ENCODE measurements at places on chromosomes 13 and 19.

DNA sequence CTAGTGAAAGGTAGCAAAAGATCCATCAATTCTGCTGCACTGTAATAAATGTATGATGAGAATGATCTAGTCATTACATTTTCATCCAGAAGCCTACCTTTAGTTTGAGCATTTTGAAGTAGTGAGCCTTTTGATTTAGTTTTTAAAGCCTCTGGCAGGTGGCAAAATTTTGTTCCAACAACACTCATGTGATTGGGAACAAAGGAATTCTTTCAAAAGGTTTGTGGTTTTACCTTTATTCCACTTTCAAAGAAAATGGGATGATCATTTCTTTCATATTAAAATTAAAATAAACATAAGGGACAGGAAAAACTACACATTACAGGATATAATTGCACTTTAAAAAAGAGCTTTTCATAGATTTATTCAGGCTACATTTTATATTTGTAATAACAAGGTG lies 260.2 kb downstream of the DACH1 start:
- DNase-seq = no peak

DNA sequence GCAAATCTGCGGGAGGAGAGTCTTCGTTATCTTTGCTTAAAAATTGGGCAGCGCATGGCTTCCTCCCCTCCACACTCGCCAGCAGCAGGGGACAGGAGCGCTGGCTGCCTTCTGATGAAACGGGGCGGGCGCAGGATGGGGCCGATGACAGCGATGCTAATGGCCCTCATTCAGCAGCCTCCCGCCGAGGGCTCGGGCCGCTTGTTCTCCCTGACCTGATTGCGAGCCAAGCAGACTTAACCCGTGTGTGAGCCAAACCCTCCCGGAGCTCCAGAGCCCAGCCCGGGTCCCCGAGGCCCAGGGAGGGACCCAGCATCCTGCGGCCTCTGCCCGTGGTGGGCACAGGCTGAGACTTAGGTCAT lies 90.3 kb downstream of the KDM4B start:
- no peak for DNase-seq

DNA sequence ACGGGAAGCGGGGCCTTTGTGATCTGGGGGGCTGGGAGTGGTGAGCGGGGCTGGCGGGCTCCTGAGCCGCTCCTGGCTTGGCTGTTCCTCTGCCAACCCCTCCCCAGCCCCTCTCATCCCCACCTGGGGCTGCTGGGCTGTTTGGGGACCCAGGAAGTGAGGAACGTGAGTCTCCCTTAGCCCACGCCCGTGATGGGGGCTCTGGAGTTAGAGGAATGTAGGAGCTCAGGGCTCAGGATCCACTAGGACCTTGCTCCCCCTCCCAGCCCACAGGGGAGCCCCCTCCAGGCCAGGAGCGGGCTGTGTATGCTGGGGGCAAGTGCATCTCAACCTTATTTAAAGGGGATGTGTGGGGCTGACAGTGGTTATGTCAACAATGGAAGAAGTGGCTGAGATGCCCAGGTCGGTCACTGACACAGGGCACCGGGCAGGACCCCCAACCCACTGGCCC lies 134.1 kb downstream of the URI1 start:
- no peak for DNase-seq

GRCh38 chr19:17236811-17237543 lies 8.7 kb downstream of the NR2F6 start:
- no peak for DNase-seq

DNA sequence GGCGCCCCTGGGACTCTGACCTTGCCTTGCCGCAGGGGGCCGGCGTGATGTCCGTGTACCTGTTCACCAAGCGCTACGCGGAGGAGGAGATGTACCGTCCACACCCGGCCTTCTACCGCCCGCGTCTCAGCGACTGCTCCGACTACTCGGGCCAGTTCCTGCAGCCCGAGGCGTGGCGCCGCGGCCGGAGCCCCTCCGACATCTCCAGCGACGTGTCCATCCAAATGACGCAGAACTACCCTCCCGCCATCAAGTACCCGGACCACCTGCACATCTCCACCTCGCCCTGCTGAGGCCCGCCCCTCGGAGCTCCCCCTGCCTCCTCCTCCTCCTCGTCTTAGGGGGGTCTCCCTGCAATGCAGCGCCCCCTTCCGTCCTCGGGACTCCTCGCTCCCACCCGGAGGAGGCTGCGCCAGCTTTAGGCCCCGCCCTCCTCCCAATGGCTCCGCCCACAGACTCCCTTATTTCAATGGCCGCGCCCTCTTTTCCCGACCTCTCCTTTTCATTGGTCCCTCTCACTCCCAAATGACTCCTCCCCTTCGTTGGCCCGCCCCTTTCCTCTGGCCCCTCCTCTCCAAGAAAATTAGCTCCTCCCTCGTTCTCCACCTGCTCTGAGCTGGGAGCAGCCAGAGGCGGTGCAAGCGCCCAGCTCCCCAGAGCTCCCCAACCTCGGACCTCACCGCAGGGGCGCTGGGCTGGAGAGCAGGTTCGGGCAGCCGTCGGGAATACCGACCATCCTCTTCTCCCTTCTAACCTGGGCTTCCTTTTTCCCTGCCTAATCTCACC lies 20.5 kb upstream of the CACNG8 start:
- no peak for DNase-seq

GRCh38 chr19:862581-863314 lies 3.3 kb downstream of the CFD start:
- DNase-seq = no peak

GRCh38 chr19:48613852-48614435 lies 932 bp downstream of the FAM83E start:
- DNase-seq = no peak

GRCh38 chr13:104650431-104650830 lies 1584.2 kb upstream of the SLC10A2 start:
- no peak for DNase-seq

- no peak for DNase-seq
Observed at GRCh38 chr13:77391475-77391874, 64.6 kb upstream of the MYCBP2 start.

DNA sequence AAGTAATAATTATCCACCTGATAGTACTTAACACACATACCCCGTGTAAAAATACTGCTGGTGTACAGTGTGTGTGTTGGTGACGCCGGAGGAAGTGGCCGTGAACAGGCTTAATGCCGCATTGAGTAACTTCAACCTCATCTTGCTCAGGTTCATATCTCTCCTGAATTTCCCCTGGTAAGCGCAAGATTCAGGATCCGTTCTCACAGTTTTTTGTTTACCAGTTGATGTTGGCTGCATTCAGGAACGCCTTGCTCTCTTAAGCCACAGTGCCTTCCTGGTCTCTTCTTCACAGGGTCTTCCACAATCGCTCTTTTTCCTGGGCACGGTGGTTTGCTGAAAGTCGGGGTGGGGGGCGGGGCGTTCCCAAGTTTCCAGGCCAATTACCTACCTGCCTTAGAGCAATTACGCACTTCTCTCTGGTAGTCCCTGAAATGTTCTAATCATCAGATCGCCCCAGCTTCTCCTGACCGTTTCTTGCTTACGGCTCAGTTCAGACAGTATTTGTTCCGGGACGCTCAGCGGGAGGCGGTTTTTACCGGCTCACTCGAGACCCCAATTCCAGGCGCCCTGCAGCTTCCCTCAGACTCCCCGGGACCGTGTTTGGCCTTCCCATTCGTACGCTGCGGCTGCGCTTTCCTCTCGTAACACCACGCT lies 706 bp upstream of the DNAJC3 start:
- DNase-seq = peak; percentile 17

- no peak for DNase-seq
Observed at GRCh38 chr13:74930402-74931165, 551.4 kb downstream of the TBC1D4 start.

GRCh38 chr13:60433505-60433904 lies 36.5 kb downstream of the TDRD3 start:
- no peak for DNase-seq

DNA sequence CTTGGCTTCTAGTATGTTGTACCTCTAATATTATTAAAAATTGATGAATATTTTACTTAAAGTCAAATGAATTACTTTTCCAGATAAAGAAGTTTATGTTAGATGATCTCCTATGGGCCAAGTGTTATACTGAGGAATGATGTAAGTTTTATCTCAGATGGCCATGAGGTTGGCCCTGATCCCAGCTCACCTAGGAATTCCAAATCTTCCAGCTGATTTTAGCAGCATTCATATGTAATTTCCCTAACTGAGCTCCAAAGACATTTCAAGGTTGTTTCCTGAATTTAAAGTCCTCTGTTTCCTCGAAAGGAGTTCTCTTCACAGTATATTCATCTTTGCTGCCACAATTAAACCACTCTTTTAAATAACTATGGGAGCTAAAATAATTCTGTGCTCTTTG lies 1670.4 kb upstream of the SPRY2 start:
- no peak for DNase-seq

- DNase-seq = no peak
Observed at GRCh38 chr13:23621316-23621645, 51.1 kb downstream of the TNFRSF19 start.

DNA sequence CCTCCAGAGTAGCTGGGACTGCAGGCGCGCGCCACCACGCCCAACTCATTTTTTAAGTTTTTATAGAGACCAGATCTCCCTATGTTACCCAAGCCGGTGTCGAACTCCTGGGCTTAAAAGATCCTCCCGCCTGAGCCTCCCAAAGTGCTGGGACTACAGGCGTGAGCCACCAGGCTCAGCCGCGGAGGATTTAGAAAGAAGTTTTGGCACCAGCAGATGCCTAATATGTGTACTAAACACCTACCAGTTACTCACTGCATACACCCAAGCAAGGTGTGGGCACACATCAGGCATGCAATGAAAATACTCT lies 464 bp upstream of the ZFP14 start:
- DNase-seq = no peak

- no peak for DNase-seq
Observed at GRCh38 chr13:113665597-113666328, 1.3 kb upstream of the GRK1 start.

DNA sequence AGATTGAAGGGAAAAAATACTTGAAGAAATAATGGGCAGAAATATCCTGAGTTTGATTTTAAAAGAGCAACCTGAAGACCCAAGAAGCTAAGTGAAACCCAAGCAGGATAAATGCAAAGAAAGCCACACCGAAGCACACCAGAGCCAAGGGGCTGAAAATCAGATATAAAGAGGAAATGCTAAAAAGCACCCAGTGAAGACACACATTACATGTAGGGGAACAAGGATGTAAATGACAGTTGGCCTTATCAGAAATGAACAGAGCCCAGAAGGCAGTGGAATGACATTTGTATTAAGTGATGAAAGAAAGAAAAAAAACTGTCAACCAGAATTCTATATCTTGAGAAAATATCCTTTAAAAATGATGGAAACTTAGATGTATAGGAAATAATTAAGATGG lies 139.1 kb downstream of the SLC7A1 start:
- DNase-seq = no peak

DNA sequence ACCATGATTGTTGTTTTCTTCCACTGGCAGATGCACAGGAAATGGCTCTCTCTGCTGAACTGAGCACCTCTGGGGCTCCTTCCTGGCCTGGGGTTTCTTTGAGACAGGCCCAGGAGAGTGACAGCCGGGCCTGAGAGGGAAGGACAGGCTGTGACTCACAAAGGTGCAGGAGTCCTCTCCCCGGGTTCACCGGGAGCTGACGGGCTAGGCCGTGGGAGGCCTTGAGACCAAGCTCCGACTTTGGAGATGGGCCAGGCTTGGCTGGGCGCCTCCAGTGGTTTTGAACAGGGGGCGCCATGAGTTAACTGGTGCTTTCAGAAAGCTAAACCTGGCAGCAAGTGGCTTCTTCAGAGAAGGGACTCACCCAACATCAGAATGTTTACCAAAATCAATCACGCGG lies 143.4 kb downstream of the URI1 start:
- no peak for DNase-seq

- DNase-seq = no peak
Observed at GRCh38 chr13:32647926-32648325, 61.7 kb downstream of the PDS5B start.

All from PC-9 (cell line).